Activated naive CD4-positive, alpha-beta T cell (primary cell): ENCODE measurements at places on chromosomes 13 and 19.
A peak's percentile ranks its signal among the peaks of the same experiment; 100 is the strongest.

DNA sequence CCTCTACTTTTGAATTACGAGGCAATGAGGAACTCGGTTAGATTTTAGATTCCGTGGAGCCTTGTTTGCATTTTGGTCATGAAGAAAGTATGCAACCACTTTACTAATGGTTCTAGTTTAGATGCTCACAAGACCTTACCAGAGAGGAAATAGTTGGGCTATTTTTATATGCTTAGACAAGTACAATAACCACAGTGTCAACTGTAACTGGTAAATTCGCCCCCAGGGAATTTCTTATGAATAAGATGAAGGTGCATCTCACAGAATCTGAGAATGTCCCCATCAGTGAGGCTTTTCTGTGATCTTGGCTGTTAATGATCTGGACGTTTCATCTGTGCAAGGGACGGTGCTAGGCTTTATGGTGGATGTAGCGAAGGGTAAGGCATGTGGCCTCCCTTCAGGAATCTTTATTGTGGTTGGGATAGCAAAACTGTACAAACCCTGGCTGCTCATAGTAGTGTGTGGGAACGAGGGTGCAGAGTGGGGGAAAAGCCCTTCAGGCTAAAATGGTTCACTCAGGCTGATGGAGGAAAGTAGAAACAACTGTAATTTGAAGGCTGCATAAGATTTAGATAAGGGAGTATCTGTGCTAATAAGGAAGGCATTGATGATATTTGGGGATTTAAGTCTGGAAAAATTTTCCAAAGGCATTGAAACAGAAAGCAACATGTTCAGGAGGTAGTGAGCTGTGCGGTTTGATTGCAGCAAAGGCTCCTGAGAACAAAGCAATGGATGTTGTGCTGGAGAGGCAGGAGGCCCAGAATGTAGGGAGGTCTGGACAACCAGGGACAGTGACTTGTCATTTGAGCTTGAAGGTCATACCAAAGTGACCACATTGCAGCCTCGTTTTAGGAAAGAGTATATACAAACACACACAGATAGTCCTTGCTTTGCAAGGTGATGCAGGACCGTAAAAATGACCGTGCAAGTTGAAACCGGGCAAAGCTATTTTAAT is 28.4 kb downstream of the UBAC2 start:
- no peak for DNase-seq

DNA sequence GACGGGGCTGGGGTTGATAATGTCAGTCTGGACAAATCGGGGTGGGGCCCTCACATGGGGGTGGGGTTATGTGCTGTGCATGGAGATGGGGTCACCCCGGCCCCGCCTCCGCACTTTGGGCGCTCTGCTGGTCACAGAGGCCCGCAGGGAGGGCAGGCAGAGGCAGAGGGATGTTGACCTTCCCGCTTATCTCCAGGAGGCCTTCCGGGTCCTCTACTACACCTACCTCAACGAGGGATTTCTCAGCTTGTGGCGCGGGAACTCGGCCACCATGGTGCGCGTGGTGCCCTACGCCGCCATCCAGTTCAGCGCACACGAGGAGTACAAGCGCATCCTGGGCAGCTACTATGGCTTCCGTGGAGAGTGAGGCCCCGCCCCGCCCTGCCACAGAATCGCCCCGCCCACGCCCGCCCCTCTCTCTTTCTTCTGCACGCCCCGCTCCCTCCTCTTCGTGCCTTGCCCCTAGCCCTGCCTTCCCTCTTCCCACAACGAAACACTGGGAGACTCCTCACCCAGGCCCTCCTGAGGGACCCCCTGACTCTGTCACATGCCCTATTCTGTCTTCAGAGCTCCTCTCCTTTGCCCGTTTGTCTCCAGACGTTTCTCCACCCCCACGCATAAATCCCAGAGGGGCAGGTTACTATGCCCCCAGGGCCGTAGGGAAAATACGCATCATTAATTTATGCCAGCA is 32.8 kb downstream of the TMEM161A start:
- no peak for DNase-seq

DNA sequence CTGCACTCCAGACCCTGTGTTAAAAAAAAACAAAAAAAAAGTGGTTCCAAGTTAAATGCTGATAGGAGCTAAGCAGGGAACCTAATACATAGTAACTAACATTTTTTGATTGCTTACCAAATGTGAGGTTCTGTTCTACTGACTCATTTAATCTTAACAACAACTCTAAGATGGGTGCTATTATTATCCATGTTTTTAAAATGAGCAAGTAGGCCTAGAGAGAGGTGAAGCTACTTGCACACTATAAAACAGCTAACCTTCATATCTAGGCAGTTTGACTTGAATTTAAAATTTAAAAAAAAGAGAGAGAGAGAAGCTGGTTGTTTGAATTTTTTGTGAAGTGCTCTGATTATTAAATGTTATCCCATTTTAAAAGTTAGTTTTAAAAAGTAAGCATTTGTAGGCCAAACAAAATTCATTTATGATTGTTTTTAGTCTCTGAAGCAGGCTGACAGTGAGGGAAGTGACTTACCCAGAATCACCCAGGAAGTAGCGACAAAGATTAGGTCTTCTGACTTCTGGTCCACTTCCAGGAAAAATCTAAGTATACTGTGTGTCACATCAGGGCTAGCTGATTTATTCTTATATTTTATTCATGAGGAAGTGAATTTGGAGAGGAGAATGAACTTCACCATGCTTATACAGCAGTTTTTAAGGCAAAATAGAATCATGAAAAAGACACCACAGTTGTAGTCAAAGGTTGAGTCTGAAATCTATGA is 2.4 kb downstream of the SIGLECL1 start:
- DNase-seq: no peak

GRCh38 chr19:5074830-5075394 is 106.0 kb downstream of the KDM4B start:
- DNase-seq: no peak

- DNase-seq: no peak
Observed at GRCh38 chr13:83214452-83214851, 667.8 kb downstream of the SLITRK1 start.

DNA sequence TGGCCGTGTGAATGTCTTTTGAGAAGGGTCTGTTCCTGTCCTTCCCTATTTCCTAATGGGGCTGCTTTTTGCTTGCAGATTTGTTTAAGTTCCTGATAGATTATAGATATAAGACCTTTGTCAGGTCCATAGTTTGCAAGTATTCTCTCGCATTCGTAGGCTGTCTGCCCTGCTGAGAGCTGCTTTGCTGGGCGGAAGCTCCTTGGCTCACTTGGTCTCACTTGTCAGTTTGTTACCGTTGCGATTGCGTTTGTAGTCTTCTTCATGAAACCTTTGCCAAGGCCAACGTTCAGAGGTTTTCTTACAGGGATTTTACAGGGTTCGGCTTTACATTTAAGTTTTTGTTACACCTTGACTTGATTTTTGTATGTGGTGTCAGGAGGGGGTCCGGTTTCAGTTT is 44.0 kb upstream of the TFDP1 start:
- DNase-seq: no peak

GRCh38 chr19:23241419-23241818 is 8.8 kb downstream of the ZNF724 start:
- DNase-seq: no peak

DNA sequence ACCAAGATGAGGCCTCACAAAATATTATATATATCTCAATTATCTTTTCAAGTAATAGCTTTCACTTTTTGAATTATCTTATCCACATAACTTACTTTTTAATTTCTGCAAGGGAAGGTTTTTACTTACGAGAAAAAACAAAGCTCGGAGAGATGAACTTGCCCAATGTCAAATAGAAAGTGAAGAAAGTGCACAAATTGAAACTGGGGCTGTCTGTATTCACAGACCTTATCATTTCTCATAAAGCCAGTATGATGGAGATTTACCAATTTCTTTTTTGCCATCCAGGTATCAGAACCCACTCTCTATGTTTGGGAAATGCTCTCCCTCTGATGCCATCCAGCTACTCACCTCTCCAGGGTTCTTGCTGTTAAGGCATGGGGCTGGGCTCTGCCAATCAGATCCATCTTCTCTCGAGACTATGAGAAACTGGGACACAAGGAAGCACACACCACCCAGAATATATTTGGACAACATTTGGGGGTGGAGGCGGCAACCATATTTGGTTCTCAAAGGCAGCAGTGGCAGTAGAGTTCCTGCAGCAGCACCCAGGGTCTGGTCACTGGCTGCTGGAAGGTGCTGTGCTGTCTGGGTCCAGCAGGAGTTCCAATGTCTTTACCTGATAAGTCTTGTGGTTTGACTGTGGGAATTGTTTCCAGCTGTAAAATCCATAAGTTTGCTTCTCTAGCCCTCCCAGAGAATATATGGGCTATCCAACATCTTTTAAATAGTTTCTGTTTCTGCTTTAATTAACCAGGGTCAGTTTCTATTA is 45.8 kb upstream of the SCEL start:
- no peak for DNase-seq

DNA sequence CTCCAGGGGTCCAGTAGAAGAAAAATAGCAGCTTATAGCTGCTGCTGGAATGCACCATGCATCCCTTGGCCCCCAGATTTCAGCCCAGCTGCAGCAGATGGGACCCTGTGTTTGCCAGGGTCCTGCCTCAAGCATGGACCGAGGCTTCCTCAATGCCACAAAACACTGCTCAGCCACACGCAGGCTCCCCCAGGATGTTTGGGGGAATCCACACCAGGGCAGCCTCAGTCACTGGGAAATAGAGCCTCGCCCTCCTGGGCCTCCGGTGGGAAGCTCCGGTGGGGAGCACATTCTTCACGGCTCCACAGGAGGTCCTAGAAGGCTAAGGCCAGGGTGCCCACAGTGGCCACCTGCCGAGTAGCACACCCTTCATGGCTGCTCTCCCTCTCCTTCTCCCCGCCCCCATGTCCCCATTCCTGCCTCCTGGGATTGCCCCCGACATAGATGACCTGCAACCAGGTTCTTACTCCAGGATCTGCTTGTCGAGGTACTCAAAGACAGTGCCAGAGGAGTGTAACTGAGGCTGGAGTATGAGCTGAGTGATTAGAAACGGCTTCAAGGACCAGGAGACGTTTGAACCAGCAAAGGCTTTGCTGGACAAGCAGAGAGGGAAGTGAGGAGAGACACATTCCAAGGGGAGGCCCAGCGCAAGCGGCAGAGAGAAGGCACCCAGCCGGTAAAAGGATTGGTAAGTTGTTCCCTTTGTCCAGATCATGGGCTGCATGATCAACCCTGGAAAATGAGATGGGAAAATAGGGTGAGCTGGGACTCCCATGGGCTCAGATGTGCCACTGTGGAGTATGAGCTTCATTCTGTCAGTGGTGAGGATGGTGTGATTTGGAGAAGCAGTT is 110.7 kb upstream of the UQCRFS1 start:
- DNase-seq: no peak

DNA sequence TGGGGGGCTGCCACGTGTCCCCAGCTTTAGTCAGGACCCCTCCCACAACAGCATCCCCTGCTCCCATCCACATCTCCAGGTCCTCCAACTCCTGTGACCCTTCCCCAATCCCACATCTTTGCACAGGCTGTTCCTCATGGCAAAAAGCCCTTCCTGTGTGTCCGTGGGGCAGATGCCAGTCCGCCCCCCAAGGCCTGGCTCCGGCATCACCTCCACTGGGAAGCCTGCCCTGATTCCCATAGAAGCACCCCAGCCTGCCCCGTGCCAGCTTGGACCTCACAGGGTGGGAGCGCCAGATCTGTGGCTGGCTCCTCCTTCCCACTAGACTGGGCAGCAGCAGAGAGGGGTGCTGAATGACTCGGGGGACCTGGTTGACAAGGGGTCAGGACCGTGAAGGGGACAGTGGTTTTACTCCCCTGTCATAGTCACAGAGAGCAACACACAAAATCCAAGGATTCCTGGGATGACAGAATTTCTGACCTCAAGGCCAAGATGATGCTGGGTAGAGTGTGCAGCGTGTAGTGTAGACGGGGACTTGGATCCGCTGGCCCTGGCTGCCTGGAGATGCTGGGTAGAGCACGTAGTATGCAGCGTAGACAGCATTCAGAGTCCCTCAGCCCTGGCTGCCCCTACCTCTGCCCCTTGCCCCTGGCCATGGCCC is 13.3 kb downstream of the KLF2 start:
- no peak for DNase-seq

DNA sequence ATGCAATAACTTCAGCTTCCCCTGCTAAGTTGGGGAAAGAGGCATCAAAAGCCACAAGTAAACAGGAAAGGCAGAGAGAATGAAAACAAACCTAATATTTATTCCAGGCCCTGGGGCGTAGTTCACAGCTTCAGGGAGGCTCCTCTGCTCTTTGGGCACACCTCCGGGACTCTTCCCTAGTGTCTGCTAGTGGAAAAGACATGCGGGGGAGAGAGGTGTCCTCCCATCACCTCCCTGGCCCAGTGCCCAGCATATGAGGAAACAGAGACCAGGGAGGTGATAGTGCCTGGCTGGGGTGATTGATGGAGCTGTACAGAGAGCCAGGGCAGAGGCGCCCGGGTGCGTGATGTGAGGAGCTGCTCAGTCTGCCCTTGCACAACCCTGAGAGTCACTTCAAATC is 71.0 kb downstream of the RASL11A start:
- DNase-seq: no peak

- peak; percentile 1 for DNase-seq
Observed at GRCh38 chr13:97226788-97227627, 4.9 kb downstream of the MBNL2 start.

GRCh38 chr19:38263689-38264485 is 486 bp upstream of the SPINT2 start:
- peak; percentile 47 for DNase-seq

DNA sequence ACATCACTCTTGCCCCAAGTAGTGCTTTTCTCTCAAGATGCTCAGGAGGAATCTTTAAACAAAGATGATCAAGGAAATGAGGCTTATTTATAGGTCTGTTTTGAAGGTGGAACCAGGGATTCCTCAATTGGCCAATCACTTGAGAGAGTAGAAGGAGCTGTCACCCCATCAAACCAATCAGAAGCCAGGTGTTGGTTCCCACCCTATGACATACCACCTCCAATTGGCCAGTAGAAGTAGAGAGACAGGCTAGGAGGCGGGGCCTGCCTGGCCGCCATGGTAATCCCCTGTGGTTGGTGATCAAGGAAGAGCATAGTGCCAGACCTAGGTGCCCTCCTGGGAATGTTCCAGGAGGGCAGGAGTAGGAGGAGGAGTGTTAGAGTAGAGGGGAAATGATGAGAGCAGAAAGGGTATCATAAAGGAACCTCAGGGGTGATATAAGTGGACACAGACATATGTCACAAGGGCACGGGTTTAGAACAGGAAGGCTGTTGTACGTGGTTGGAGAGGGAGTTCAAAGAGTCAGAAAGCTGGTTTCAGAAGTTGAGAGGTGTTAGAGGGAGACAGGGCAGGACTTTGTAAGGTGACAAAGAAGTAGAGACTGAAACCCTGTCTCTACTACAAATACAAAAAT is 10.5 kb downstream of the PMIS2 start:
- DNase-seq: no peak

DNA sequence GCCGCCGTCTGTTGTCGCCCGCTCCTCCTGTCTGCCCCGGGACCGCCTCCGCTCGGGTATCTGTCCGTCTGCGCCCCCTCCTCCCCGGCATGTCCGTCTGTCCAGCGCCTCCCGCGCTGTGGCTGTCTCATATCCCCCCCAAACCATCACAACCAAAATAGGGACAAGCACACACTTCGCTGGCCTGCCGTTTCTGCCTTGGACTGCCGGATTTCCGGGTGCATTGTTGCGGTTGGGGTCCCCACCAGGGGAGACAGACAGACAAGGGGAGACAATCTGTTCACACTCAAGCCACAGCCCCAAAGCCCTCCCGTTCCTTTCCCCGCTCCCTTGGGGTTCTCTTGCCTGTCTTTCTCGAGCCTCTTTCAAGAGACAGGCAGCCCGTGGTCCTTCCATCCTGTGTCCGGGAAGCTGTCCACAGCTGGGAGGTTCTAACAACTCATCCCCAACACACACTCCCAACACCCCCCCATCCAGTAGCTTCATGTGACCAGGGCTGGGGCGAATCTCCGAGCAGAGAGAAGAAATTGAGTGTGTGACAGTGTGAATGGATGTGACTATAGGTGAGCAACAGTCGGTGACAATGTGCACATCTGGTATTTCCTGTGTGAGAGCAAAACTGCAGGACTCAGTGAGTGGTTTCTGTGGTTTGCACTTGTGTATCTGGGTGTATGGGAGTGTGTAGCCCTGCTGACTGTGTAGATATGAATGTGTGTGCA is 16.5 kb upstream of the FOSB start:
- DNase-seq: peak; percentile 49
